ENCODE measurements at places on chromosomes 13 and 19.

- no peak for DNase-seq
Measured at GRCh38 chr19:3837332-3837731, 31.5 kb downstream of the ZFR2 start.

DNA sequence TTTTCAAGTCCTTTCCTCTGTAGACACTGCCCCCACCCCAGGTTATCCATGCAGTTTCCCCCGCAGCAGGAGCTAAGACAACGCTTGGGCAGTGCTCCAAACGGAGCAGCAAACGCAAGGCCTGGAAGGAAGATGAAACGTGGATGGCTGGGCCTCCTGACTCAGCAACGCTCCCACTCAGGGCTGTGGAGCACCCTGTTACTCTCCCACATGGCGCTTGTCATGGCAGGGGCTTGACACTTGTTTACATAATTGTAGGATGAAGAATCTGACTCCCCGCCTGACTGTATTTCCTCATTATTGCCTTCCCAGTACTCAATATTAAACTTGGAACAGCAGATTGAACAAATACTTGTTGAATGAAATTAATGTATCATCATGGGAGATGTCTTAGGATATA is 799 bp upstream of the C1QTNF9B start:
- DNase-seq, result no peak

DNA sequence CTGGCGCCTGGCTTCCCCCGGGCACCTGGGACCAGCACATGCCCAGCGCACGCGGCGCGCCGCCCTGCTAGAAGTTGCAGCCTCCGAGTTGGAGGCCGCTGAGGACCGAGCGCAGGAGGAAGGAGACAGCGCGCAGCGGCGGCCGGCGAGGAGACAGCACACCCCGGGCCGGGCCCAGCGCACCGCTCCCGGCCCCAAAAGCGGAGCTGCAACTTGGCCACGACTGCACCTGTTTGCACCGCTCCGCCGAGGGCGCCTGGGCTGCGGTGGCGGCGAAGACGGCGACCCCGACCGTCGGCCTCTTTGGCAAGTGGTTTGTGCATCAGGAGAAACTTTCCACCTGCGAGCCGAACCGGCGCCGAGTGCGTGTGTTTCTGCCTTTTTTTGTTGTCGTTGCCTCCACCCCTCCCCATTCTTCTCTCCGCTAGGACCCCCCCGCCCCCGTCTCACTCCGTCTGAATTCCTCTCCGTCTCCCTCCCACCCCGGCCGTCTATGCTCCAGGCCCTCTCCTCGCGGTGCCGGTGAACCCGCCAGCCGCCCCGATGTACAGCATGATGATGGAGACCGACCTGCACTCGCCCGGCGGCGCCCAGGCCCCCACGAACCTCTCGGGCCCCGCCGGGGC is at the start of gene SOX1:
TSS of gene SOX1 (plus strand) at position 34 of the 626 bp plus-strand sequence. CDS start at position 544, 510 bp downstream.
- DNase-seq, result no peak

DNA sequence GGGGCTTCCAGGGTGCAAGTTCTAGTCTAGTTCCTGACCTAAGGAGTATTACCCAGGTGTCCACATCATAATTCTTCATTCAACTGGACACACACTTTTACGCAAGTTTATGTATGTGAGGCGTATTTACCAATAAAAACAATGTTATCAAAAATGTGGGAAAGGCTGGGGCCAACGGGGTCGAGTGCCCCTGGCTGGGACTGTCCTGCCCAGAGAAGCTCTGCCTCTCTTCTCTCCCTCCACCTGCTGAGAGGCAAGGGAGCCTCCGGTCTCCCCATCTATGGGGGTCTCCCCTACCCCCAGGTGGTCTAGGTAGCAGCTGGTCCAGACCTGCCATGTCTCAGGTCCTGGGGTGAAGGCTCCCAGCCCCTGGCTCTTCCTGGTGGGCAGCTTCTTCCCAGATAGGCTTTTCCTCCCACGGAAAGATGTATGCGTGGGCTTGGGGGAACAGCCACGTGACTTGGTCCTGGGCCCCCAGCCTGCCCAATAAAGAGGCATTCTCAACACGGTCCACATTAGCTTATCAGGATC is 132.4 kb downstream of the USP12 start:
- DNase-seq, result no peak

- DNase-seq, result no peak
Measured at GRCh38 chr19:5132206-5132560, 163.3 kb downstream of the KDM4B start.

GRCh38 chr13:67184247-67184646 is 45.9 kb downstream of the PCDH9 start:
- DNase-seq, result no peak

GRCh38 chr13:98507282-98507797 is 69.6 kb downstream of the STK24 start:
- no peak for DNase-seq

- DNase-seq, result no peak
Measured at GRCh38 chr13:26964278-26965250, 204.0 kb upstream of the GPR12 start.

GRCh38 chr19:4576016-4576933 is 16.8 kb upstream of the SEMA6B start:
- DNase-seq, result peak; percentile 82

Data from omental fat pad (tissue), 4 donors.